ENCODE measurements at places on chromosomes 3 and 15.

DNA sequence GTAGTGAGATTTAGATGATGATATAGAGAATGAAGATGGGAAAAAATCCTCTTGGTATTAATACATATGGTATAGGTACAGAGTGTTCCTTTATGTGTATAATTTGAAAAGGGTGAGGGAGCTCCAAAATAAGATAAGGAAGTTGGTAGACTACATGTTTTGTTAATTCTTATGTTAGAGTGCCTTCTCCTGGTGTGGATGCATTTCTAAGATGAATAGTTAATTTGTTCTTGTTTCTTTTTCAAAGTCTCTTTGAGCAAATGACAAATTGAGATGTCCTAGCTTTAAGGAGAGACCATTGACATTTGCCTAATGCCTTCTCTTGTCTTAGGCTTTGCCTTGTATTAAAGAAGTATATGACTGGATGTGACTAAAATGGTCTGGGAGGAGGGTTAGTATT is 34.1 kb downstream of the AKAP13 start:
- peak; percentile 24 for DNase-seq

GRCh38 chr3:37475435-37475834 is 301.1 kb upstream of the LRRFIP2 start:
- no peak for DNase-seq

DNA sequence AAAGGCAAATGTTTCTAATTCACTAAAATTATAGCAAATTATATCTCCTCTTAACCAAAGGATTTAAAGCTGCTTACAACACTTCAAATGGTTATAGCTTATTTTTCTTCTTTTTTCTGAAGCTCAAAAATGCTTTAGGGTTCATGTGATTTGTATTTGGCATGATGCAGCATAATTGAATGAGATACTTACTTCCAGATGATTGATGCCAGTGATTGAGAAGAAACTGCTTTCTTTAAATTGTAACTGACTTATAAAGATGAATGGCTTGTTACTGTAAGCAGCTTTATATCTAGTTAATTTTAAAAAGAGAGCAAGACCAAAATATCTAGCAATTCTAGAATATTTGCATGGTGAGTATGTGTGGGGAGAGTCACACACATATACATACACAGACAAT is 270.7 kb upstream of the THRB start:
- peak; percentile 3 for DNase-seq

DNA sequence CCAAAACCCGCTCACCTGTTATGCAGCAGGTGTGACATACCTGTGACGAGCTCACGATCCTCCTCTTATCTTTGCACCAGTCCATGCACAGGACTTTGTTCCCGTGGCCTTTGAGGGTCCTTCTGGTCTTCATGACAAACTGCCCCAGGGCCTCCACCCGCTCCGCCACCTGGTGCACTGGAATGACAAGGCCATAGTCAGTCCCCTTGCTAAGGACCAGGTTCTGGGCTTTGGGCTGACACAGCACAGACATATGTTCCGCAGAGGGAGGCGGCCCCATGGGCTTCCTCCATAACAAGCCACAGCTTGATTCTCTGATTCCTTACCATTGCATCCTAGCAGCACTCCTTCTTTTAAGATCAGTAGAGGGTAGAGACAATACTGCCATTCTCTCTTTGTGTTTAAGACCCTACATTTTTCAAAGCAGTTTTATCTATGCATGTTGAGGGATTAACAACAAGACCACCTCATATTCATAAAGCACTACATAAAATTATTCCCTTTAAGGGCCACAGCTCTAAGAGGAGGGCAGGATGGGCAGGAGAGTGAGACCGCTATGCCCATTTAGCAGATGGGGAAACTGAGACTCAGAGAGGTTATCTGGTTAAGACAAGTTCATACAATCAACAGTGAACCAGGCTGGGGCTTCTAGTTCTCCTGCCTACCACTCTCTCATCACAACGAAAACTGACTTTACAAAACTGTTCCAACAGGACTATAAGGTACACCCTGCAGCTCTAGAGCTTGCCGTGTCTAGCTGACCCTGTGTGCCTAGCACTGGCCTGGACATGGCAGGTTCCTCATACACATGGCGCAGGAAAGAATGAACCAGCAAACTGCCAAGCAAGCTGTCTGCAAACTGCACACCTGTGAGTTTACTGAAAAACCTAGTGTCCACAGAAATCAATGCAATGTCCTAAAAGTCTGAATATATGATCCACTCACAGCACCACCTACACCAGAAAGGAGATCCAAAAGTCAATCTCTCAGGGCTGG is 37.0 kb downstream of the GNB5 start:
- DNase-seq = no peak

DNA sequence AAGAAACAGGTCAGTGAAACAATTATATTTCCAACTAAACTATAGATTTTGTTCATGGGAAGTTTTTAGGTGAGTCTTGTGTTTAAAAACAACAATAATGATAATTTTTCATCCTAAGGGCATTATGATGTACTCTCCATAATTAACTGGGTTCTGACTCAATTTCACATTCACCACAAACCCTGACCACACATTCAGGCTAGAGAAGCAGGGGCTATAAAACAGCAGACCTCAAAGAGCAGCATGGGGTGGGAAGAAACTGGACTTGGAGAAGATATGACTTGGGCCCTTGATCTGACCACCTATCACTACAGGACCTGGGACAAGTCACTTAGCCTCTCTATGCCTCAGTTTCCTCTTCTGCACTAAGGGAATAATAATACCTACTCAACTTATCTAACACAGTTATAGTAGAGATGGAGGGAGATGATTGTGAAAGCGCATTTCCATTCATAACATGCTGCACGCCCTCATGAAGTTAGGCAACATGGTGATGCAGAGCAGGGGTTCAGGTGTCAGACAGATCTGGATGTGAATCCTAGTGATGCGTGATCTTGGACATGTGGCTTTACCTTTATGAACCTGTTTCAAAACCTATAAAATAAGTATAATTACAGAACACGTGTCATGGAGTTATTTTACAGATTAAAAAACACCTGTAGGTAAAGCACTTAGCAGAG is 63.0 kb upstream of the ACP3 start:
- DNase-seq = peak; percentile 10

DNA sequence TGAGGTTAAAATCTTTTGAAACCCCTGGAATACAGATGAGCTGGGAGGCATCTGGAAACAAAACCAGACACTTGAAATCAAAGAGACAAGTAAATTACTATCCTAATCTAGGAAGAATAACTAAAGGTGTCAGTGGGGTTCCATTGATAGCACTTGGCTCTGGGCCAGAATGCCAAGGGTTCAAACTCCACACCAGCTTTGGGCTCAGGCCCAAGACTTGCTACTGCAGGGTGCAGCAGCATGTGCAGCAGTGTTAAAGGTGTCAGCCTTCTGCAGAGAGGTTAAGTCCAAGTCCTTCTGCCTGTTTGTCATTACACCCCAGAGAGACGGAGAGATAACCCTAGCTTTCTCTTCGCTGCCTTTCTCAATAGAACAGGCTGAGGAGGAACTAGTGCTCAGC is 273.9 kb downstream of the TIGIT start:
- no peak for DNase-seq

GRCh38 chr3:197828-198491 is 1.4 kb downstream of the CHL1 start:
- DNase-seq = no peak

- peak; percentile 66 for DNase-seq
Observed at GRCh38 chr3:196889844-196890708, 22.4 kb downstream of the SENP5 start.

GRCh38 chr3:110352841-110353604 is 718.6 kb upstream of the NECTIN3 start:
- no peak for DNase-seq

DNA sequence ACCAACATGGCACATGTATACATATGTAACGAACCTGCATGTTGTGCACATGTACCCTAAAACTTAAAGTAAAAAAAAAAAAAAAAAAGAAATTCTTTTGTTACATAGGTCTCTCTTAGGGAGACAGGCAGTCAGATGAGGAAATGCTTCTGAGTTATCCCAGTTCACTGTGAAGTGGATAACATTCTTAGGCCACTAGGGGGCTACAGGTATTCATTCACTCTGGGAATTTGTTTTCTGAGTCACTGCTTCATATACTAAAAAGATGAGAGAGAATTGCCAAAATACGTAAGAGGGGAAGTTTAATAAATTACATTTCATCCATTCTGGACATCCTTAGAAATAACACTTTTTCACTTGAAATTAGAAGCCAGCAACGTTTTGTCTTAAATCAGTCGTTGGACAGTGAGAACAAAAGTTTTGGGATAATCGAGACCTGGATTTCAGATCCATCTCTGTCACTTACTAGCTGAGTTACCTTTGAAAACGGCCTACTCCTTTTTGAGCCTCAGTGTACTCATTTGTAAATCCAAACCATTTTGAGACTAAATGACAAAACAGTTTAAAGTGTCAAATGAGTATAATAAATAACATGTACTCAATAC is 738.4 kb upstream of the ALCAM start:
- peak; percentile 69 for DNase-seq

DNA sequence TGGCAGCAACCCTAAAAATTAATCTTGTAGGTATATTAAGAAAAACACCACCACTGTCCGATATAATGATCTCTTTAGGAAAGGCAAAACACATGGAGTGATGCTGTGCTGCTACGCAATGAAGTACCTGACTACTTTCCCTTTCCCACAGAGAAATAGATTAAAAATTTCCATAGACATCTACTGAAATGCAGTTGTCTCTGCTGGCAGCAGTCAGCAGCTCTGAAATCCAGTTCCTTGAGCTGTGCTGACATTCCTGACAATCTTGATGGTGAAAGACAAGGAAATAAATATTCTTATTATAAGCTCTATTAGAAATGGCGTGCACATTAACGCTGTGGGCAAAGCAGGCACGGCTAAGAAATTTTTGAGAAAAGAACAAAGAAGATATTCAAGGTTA is 287.6 kb downstream of the IL5RA start:
- peak; percentile 1 for DNase-seq
